HS-27A (cell line): ENCODE measurements at places on chromosomes 1 and 21.

GRCh38 chr1:151888972-151889570, 20.2 kb downstream of the THEM4 start:
- DNase-seq: no peak

DNA sequence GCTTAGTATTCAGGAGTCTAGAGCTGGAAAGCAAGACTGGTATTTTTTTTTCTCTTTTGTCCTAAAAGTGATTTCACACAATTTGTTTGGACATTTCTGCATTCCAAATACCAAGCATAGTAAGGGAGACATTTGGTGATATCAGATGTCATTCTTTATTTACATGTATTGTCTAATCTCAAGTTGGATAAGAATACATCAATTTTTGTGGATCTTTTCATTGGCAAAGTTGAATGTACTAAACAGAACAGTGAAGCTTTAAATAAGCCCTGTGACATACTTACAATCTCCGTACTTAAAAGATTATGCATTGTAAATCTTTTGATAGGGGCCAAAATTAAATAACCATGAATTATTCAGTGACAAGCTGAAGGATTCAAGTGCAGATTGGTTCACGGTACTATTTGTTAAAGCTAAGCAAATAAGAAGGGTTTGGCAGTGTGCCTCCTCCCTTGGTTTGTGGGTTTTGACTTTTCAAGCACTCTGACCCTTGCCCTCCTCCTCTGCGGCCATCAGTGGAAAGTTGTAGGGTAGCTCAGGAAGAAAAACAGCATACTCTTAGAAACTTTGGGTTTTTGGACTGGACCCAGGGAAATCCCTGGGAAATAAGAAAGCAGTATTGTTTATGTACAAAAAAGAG, 663.7 kb downstream of the ADGRL2 start:
- no peak for DNase-seq

GRCh38 chr1:224762046-224762445, 145.9 kb downstream of the CNIH3 start:
- no peak for DNase-seq

GRCh38 chr1:27403931-27404330, 11.5 kb downstream of the GPR3 start:
- no peak for DNase-seq

DNA sequence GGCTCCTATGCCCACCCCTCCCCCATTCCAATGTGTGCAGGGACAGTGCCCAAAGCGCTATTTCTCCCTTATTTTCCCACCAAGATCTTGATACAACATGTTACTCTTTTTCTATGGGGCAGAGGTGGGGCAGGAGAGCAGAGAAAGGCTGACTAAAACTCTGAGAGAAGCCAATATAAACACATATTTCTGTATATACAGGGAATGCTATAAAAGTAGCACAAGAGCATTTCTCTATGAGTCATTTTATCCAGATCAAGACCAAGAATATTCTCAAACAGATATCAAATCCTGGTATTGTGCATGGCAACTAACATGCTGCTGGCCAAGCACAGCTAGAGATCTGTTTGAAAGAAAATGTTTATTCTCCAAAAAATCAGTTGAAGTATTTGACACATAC, 7.3 kb downstream of the WDR26 start:
- peak; percentile 42 for DNase-seq

GRCh38 chr1:178688244-178688643, 36.8 kb upstream of the RALGPS2 start:
- DNase-seq: no peak

GRCh38 chr1:219534991-219535390, 77.9 kb downstream of the ZC3H11B start:
- DNase-seq: no peak

- no peak for DNase-seq
Measured at GRCh38 chr1:155307247-155307740, 1.4 kb upstream of the FDPS start.

DNA sequence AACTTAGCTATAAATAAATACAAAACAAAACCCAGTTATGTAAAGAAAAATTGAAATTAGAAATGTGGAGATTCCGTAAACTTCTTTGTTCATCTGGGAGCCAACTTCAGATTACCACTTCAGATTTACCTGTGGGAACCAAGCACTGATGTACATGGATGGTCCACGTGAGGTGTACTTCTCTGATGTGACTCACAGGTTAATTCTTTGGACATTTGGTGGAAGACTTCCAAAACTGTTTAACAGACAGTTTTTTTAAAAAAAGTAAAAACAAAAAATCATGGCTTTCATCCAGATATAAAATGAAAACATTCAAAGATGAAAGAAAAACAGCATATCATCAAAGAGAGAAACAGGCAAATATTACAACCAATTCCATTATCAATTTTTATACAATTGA, 92.0 kb downstream of the MAST2 start:
- no peak for DNase-seq

DNA sequence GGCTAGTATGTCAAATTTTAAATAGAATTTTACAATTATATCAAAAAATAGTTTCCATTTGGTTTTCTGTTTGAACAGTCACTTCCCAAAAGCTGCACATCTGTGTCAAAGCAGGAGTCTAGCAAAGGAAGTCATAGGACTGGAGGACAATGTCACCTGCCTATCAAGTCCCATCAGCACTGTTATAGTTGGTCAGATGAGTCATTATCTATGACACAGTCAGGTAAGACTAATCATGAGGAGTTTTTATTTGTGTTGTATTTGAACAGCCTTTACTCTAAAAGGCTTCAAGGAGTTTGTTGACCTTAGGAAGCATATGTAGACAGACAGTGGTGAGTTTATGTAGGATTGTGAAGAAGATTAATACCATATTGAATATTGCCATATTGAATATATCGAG, 74.2 kb upstream of the QSOX1 start:
- DNase-seq: no peak

DNA sequence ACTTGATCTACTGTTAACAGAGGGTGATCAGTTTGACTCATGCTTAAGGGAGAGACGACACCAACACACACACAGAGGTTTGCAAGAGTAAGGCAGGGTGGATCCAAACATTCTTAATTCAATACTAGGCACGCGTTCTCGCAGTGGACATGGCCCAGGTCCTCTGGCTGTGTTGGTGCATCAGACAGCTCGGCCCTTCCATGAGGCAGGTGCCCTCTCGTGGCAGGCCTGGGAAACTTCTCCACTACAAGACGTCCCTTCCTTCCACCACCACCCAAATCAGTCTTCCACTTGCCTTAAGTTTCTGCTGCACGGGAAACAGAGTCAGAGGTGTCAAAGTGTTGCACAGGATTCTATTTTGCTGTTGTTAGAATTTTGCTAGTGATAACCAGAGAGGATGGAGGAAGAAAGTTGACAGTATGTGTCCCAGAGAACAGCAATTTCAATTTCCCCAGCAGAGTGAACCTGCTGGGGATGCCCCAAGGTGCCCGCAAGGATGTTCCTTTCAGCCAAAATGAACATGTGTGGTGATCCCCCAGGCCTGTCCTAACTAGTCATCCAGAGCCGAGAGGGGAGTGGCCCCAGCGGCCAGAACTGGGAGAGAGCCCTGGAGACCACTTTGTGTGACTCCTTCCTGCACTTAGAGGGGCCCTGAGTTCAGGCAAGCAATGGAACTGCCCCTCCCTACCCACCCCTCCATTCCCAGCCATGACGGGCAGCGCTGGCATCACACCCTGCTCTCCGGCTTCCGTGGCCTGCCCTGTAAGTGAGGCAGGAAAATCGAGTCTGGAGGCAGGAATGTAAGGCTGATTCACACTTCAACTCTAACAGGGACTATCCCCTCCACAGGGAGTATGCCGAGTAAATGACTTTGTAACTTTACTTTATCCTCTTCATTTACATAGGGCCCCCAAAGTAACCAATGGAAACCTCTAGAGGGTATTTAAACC, 34.8 kb downstream of the MX1 start:
- DNase-seq: no peak

DNA sequence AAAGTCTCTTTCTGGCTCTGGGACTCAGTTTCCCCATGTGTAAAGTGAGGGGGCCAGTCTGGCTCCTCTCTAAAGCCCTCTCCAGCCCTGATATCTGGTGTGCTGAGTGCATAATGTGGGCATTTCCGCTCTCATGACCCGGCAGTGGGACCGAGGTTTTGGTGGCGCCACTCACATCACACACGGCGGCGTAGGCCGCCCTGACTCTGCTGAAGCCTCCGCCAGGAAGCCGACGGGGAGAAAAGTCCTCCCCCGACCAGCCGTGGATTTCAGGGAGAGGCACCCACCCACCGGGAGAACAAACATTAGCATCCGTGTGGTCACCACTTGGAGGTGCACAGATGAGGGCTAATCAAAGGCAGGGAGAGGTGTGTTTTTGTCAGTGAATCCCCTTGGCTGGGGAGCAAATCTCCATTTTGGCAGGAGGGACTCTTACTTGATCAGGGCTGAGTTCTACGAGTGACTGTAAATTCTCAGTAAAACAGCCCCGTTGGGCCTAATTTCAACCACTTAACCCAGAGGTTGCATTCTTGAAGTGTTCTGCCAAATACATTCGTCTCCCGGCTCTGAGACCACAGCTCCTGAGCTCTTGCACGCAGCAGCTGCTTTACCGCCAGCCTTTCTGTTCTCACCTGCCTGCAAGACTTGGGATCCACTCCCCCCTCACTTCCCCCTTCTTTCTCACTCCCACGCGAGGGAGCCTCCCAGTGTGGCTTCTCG, 118.2 kb downstream of the FOXD2 start:
- DNase-seq: no peak

GRCh38 chr1:98723574-98723973, 62.1 kb downstream of the SNX7 start:
- no peak for DNase-seq

- peak; percentile 65 for DNase-seq
Measured at GRCh38 chr1:209435654-209436566, 147.6 kb upstream of the CAMK1G start.

- no peak for DNase-seq
Measured at GRCh38 chr1:210800301-210800700, 333.6 kb downstream of the KCNH1 start.

- DNase-seq: no peak
Measured at GRCh38 chr1:61445269-61445825, 279.6 kb downstream of the TM2D1 start.
